ENCODE measurements at places on chromosomes 3 and 15.

DNA sequence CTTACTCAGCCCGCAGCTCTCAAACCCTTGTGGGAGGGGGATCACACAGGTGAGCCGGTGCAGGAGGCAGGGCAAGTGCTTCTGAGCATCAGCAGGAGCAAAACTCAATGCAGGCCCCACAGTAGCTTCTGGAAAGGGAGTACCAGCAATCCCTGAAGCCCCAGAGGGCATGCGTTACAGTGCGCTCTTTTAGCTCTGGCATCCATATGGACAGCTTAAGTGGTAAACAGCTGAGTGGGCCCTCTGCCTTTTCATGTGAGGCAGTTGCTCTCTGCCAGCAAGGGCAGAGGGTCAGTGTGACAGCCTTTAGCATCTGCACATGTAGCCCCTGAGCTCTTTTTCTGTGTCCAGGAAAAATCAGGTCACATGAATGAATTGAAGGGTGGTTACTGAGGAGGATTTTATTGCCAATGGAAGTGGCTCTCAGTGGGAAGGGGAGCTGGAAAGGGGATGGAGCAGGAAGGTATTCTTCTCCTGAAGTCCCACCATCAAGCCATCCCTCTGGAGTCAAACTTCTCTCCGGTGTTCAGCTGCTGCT lies 464.3 kb upstream of the THRB start:
- DNase-seq: no peak

DNA sequence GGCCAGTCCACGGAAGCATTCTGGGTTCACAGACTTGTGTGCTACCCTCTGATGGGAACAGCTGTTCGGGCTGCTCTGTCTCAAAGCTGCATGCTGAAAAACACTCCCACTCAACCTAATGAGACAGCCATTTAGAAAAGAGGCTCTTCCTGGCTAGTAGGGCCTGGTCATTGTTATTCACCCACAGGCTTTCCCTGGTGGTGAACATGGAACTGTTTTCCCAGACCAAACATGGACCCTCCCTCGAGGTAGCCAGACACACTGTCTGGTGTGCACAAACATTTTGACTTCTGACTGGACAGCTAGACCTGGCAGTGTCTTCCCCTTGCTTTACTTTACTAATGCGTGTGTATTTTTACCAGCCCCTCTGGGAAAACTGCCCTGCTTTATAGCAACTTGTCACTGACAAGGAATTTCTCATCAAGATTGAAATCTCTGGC lies 39.0 kb downstream of the MECOM start:
- no peak for DNase-seq

DNA sequence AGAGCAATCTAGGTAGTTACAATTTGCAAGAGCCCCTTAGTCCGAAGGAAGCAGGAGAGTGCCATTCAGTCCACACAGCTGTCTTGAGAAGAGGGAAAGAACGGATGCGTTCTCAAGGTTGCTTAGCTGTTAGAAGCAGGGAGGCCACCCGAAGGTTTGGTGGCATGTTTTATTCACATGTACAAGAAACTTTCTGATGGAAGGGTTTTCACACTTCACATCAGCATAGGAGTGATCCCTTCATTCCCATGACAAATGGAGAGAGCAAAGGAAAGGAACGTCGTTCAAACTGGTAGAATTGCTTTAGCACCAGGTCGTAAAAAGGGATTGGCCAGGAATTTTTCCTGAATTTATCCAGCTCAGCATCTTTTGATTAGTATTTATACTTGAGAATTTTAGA lies 53.5 kb downstream of the TRIM71 start:
- DNase-seq: no peak

- DNase-seq: no peak
Observed at GRCh38 chr3:108093616-108094015, 2.8 kb upstream of the CD47 start.

DNA sequence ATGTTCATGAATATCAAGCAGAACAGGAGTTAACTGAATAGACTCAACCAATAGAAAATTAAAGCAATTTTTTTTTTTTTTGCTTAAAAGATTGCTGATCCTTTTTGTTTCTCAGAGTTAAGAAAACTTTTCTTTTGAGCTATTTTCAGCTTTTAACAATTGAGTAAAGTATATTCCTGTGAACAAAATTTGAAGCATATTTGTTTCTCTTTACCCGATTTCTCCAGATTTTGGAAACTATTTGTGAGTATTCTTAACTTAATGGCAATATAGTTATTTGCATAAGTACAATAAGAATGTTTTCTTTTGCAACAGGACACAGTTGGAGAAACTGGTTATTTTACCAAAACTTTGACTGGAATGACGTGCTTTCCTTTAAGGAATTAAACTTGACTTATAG lies 53.4 kb upstream of the C15orf39 start:
- DNase-seq: no peak

- peak; percentile 69 for DNase-seq
Observed at GRCh38 chr15:76196269-76197231, 114.7 kb downstream of the ETFA start.

DNA sequence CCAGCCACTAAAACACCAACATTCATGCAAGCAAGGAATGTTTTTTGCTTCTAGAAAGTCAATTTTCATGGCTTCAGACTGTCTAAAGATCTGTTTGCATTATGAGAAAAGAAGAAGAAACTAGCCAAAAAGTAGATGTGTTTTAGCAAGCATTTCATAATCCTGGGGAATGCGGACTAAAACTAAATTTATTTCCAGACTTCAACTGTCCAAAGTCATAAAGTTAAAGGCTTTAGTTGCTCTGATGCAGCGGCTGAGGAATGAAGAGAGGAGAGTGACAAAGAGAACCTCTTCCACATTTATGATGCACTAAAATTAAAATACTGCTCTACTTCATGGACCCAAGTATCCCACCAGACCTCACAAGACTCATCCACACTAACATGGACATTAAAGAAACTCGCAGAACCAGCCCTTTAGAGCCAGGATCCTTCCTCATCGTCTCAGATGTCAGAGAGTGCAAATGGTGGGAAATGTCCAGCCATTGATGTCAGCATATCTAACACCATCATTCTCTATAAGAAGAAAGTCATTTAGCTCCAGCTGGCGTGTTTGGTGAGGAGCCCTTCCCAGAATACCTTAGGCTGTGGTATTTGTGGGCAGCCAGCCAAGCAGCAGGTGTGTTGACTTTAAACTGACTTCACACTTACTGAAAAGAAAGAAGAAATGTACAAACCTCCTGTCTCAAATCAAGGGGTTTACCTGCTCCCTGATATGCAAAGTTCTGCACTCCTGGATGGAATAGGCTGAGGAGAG lies 17.4 kb downstream of the FYCO1 start:
- no peak for DNase-seq

- DNase-seq: no peak
Observed at GRCh38 chr3:180390313-180390712, 211.7 kb upstream of the TTC14 start.

DNA sequence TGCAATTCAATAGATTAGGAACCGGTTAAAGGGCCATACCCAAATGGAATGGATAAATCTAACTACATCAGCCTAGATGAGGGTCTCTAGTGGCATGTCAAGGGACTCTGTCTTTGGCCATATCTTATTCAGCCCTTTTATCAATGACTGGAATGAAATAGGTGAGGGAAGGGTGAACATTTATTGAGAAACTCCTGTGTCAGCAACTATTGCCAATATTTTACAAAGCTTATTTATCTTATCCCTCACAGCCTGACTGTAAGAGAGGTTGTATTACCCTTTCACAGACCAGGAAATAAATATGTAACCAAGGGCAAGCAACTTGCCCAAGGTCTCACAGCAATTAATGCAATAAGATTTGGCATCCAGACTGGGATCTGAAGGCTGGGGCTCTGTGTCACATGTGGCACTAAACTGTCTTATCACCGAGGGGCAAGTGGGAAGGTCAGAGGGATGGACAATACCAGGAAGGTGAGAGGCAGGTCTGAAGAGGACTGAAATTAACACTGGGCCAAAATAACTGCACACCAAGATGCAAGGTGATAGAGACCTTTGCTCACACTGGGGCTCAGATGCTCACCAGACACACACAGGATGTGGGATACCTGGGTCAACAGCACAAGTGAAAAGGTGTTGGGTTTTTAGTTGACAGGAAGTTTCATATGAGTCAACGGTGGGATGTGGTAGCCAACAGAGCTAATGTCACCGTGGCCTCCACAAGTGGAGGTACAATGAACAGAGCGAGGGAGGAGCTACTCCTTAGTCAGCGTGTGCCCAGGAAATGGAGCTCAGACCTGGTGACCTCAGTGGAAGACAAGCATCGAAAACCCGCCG lies 261.3 kb downstream of the RPLP1 start:
- no peak for DNase-seq

DNA sequence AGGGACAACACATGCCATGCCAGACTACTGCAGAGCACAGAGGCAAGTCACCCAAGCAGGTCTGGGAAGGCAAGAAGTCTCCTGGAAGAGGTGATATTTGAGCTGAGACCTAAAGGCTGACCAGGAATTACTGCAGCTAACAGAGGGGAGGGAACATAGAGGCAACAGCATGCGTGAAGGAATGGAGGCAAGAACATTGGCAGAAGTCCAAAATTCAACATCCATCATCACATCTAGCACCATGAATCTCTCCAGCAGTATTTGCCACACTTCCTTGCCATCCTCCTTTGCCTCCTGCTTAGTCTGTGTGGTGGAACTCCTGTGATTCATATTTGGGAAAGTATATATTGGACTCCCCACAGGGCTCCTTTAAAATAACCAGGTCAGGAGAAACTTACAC lies 870 bp upstream of the TSEN2 start:
- no peak for DNase-seq

- no peak for DNase-seq
Observed at GRCh38 chr15:71733122-71733521, 77.2 kb upstream of the NR2E3 start.

GRCh38 chr15:34821831-34822230 lies 26.5 kb upstream of the ACTC1 start:
- no peak for DNase-seq
